Liver (tissue), 10 donors: ENCODE measurements at places on chromosomes 13 and 19.

- no peak for DNase-seq
These were observed 33.0 kb upstream of the SGCG start for GRCh38 chr13:23147827-23148226.

DNA sequence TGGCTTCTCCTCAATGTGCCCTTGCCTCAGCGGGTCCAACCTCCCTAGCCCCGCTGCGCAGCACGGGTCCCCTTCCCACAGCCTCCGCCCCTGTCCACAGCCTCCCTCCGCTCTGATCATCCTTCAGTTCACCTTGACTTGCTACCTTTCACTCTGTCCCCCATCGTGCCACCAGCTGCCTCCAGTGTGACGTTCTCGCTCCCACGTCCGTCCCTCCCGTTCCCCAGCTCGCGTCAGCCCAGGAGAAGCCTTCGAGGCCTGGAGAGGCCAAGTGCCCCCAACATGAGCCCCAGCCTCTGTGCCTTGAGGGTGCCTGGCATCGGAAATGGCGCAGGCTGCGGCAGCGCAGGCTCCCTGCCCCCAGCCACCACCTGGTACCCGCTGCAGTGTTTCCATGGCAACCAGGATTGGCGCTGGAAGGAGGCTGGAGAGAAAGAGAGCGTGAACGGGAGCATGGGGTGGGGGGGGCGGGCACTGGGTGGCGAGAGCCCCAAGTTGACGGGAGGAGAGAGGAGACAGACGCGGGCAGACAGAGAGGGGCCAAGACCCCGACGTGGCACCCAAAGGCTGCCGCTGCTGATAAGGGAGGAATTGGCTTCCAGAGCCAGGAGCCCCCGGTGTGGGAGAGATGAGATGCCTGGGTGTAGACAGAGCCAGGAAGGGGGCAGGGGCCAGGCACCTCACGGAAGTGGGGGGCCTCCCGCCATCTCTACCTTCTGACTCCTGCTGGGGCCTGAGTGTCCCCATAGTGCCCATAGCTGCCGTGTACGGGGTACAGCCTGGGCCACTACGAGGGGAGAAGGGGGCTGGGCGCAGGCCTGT, 844 bp upstream of the ASPDH start:
- DNase-seq, result no peak

GRCh38 chr13:51549050-51549449, 35.2 kb upstream of the WDFY2 start:
- DNase-seq, result no peak

- no peak for DNase-seq
These were observed 67.8 kb upstream of the ZDHHC20 start for GRCh38 chr13:21526707-21527540.

GRCh38 chr13:29105779-29106178, 285.6 kb downstream of the MTUS2 start:
- no peak for DNase-seq
